ENCODE measurements at places on chromosomes 4 and X.

GRCh38 chrX:109902665-109903064, 100.2 kb upstream of the TMEM164 start:
- DNase-seq: no peak

GRCh38 chrX:120242813-120243212, 7.8 kb upstream of the ZBTB33 start:
- no peak for DNase-seq

DNA sequence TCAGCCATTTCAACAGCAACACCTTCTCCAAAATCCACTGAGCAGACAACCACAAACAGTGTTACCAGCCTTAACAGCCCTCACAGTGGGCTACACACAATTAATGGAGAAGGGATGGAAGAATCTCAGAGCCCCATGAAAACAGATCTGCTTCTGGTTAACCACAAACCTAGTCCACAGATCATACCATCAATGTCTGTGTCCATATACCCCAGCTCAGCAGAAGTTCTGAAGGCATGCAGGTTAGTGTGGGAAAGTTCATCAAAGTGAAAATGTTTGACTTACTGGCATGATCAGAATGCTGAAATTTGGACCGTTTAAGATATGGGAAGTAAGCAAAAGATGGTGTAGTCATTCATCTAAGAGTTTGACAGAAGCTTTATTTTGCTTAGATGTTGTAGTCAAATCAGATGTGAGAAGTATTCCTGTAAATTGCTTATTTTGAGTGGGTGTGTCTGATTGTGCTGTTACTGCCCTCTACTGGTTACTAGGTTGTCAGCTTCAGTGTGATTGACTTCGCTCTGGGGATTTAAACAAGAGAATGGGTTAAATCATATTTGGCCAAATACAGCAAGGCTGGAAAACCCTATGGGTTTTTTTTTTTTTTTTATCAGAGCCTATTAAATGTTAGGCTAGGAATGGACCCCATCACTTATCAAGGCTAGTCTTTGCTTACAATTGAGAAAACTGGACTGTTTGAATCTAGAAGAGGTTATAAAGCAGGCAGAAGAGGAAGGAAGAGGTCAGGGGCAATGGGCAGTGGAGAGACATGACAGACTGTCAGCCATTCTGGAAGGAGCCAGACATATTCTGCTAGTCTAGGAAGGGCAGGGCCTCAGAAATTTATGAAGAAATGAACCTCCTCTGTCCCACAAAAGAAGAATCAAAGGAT, 130.3 kb downstream of the DIPK2B start:
- peak; percentile 60 for DNase-seq

DNA sequence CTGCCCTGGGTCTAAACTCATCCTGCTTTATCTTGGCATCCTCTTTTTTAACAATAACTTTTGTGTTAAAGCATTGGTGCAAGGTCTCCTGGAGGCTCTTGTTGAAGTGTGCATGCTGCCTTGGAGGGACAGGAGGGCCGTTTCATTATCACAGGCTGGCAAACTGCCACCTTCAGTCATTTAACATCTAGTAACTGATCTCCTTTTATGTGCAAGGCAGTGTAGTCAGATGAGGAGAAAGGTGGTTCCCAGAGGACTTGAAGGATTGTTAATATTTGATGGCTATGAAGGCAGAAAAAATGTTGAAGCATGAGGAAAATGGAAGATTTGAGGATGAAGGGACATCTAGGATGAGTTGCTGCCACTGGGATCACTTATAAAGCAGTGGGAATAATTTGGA, 439.4 kb downstream of the RAPGEF2 start:
- DNase-seq: no peak

GRCh38 chrX:111007238-111007637, 88.8 kb upstream of the PAK3 start:
- DNase-seq: no peak

DNA sequence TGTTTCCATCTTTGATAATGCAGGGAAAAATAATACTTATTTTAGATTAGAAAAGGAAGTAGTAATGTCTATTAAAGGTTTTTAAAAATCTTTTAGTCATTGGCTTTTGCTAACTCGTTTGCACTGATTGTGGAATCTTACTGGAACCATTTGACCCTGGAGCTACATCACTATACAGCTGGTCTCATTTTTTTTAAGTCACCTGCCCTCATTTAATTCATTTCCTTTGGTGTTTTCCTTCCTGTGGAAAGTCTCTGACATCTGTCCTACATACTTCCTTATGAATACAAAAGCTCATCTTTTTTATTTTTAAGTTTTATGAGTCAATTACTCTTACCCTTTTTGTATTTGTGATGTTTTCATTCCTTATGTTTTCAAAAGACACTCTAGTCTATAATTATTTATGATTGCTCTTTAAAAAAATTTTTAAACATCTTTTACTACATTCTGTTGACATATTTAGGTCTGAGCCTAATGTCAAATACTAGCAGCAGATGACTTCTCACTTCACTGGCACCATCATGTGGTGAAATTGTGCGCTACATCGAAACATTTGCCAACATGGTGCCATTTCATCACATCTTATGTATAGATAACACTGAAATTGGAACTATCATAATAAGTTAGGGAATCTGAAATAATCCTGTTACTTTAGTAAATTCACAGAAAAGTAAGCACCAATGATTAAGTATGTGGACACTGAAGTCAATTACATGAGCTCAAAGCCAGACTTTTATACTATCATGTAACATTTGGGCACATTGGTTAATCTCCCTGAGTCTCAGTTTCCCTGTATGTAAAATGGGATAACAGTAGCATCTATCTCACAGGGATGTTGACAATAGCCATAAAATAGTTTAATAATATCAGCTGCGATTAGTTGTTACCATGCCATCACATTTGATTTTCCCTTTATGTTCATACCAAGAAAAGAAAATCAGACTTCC, 9.4 kb upstream of the MMAA start:
- peak; percentile 65 for DNase-seq

- DNase-seq: peak; percentile 11
These were observed 62.5 kb upstream of the GPR174 start for GRCh38 chrX:79081895-79082512.

GRCh38 chr4:8323947-8324555, 54.5 kb downstream of the HTRA3 start:
- no peak for DNase-seq
